Lung (tissue), 17 donors: ENCODE measurements at places on chromosomes 1 and 21. TPM values are rescaled to one million over a fixed set of nuclear protein-coding genes. Genes with fewer than 3 reads are reported as not detected.

DNA sequence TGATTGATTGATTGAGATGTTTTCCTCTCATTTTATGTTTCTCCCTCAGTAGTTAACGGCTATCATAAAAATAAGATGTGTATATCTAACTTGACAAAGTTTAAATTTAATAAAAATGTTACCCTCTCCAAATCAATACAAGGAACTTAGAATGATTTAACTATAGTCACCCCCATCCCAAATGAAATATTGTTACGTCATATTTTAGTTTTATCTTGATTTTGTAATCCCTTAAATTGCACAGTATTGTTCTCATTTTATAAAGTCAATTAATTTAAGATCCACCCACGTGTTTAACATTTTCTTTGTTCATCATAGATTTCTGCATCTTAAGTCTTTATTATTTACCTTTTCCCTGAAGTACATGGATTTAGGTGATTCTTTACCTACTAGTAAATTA lies 37.2 kb downstream of the COLGALT2 start:
- no peaks in the 10 kb centered on the region for H3K36me3 ChIP-seq
- H3K27me3 ChIP-seq, result no peaks in the 10 kb centered on the region
- no peaks in the 10 kb centered on the region for H3K4me1 ChIP-seq

DNA sequence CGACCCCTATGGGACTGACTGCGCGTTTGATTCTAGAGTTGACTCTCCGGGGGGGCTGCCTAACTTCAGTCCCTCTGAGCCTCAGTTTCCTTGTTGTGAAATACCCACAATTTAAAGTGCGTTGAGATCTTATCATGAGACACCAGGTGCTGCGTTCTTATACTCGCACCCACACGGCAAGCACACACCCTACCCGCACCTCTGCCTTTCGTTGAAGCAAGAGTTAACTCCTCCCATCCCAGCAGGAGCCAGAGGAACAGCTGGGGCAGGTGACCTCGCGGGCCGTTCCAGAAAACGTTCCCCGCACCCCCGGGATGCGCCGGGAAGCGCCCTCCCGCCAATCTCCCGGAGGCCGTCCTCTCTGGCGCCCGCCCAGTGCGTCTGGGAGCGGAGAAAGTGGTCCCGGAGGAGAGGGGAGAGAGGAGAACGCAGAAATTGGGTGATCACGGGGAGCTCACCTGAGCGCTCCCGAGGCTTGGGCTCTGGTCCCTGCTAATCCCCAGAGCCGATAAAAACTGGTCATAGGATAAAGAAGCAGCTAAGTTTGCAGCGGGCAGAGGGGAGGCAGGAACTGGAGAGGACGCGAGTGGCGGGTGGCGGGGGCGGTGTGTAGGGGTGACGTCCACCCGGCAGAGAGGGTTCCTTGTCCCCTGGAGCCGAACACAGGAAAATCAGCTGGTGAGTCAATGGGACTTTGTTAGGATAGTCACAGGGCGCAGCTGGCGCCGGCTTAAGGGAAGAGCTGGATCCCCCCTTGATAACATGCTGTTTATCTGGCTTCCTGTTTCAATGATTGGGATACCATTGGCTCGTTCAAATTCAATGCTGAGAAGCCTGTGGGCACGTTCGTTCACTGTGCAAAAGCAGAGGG lies 869 bp downstream of the NAV1 start:
- H3K27ac ChIP-seq, result peak overlapping the region; percentile 86
- no peaks in the 10 kb centered on the region for H3K36me3 ChIP-seq
- H3K27me3 ChIP-seq, result peaks cover 17% of the 10 kb centered on the region
- peak overlapping the region; percentile 54 for H3K4me3 ChIP-seq
- peaks cover 9% of the 10 kb centered on the region for H3K4me1 ChIP-seq

- H3K4me3 ChIP-seq, result no peak overlapping the region
- DNase-seq, result no peak
- no peaks in the 10 kb centered on the region for H3K4me1 ChIP-seq
- H3K27me3 ChIP-seq, result no peaks in the 10 kb centered on the region
- H3K27ac ChIP-seq, result no peak overlapping the region
- no peaks in the 10 kb centered on the region for H3K36me3 ChIP-seq
Observed at GRCh38 chr1:41640756-41641474, 156.4 kb upstream of the EDN2 start.

GRCh38 chr1:161763522-161764098 lies 2.5 kb upstream of the ATF6 start:
- DNase-seq, result no peak
- H3K36me3 ChIP-seq, result peaks cover 2% of the 10 kb centered on the region
- H3K4me3 ChIP-seq, result no peak overlapping the region
- H3K27ac ChIP-seq, result no peak overlapping the region
- H3K4me1 ChIP-seq, result peaks cover 11% of the 10 kb centered on the region
- H3K27me3 ChIP-seq, result no peaks in the 10 kb centered on the region

The VSIG8 gene
- total RNA-seq, result 0.23 TPM
